Stimulated activated CD8-positive, alpha-beta memory T cell treated with anti-CD3 and anti-CD28 coated beads, Interleukin-4, amount 100 ng/mL, for 1 hour (primary cell): ENCODE measurements at places on chromosomes 5 and 9.

DNA sequence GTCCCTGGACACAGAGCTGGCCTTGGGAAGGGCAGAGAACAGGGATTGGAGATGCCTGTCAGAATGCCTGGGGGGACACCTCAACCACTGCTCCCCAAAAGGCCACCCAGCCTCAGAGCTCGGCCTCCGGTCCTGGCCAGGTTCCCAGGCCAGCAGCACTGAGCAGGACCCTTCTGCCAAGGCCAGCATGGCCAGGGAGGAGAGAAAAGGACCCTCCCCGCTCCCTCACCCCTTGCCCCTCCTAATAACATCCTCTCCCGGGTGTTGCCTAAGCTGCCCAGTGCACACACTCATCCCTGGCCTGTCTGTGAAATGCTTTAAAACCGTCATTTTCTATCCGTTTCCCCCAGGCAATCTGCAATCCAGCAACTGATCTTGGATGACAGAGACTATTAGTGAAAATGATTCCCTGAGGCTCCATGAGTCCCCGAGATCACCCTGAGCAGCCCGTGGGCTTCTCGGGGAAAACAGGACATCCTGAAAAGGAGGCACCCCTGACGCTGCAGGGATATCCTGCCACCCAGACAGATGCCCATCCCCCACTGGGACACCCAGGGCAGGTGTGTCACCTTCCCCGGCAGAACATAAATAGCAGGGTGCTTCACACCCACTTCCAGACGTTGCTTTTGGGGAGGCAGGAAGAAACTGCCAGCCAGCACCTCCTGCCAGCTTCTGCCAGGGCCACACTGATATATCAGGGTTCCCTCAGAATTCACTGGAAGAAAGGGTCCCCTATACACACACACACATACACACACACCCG lies 75.3 kb downstream of the ADAMTS2 start:
- no peak for DNase-seq

- no peak for DNase-seq
Observed at GRCh38 chr5:61347080-61347479, 15.0 kb downstream of the ZSWIM6 start.

GRCh38 chr5:10562201-10563109 lies 1.4 kb upstream of the ANKRD33B start:
- no peak for DNase-seq

GRCh38 chr5:40428126-40428525 lies 251.6 kb upstream of the PTGER4 start:
- DNase-seq: no peak

DNA sequence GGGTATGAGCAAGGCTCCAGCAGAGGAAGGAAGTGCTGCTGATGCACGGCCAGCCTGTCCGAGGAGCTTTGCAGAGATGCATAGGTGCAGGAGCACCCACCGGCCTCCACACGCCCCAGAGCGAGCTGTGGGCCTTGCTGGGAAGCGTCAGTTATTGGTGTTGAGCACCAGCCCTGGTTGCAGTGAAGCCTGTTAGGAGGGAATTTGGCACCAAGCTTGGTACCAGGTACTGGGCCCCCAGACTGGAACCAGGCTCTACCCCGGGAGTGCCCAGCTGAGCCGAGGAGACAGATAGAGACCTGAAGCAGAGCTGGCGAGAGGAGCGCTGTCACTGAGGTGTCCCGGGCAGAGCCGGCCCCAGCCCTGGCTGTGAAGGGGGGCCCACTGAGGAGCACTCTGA lies 5.2 kb downstream of the TCF7 start:
- no peak for DNase-seq

GRCh38 chr5:144468571-144468970 lies 297.9 kb downstream of the KCTD16 start:
- no peak for DNase-seq
